8988T (cell line): ENCODE measurements at places on chromosomes 2 and 18.

DNA sequence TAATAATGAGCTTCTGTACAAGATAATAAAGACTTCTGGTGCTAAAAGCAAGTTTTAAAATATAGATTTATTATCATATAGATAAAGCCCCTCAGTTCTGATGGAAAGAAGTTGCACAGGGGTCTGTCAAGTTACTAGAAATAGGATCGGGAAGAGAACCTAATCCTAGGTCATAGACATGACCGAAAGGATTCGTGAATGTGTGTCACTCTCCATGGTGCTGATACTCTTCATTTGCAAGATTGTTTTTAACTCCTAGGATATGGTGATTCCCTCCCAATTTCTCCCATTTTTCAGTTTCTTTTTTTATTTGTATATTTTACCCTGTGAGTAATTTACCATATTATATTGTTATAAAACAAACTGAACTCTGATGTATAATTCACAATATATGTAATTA, 58.9 kb upstream of the CTNNA2 start:
- no peak for DNase-seq

- no peak for DNase-seq
Observed at GRCh38 chr2:66683599-66683998, 248.7 kb downstream of the MEIS1 start.

DNA sequence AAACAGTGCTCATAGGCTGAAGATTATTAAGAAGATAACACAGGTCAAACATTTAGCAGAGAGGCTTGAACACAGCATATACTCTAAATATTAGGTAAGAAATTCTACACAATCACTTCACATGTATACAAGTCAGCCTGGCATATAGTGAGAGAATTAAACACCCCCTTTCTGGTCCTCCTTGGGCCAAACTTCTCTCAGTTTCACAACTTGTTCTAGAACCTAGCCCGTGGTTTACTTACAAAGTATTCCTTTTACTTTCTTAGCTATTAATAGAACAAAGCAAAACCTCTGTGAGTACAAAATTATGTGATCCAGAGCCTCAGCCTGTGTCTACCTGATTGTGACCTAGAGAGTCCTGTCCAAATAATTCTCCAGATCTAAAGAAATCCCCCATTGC, 562.8 kb downstream of the TNS1 start:
- DNase-seq: no peak

- peak; percentile 67 for DNase-seq
Observed at GRCh38 chr2:223613017-223613950, 11.1 kb upstream of the SCG2 start.

- DNase-seq: no peak
Observed at GRCh38 chr2:144825331-144826020, 305.6 kb upstream of the ZEB2 start.

GRCh38 chr2:152238016-152238415, 62.5 kb upstream of the STAM2 start:
- DNase-seq: no peak

DNA sequence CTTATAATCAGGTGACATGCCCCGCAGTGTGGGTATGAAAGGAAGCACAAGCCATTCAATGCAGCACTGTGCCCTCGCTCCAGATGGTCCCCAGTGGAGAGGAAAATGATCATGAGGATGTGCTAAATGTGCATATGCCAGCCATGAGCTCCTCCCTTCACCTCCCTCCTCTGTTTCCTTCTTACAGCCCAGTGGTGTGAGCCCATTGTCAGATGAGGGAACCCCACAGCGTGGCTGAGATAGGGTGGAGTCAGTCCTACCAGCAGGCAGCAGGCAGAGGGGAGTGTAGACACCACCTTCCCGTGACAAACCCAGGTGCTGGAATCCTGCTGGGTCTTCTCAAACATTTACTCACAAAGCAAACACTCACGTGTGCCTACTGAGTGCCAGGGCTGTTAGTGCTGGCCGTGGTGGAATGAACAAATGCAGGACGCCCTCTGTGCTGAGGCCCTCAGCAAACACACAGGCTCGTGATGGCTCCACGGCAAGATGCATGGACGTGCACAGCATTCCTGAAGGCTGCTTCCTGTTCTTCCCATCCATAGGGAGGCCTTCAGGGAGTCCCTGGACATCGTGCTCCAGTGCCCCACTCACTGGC, 181.7 kb upstream of the TPO start:
- DNase-seq: no peak

- DNase-seq: no peak
Observed at GRCh38 chr2:112959109-112959812, 18.5 kb upstream of the IL36G start.

- no peak for DNase-seq
Observed at GRCh38 chr18:23596183-23596582, 9.9 kb upstream of the NPC1 start.

DNA sequence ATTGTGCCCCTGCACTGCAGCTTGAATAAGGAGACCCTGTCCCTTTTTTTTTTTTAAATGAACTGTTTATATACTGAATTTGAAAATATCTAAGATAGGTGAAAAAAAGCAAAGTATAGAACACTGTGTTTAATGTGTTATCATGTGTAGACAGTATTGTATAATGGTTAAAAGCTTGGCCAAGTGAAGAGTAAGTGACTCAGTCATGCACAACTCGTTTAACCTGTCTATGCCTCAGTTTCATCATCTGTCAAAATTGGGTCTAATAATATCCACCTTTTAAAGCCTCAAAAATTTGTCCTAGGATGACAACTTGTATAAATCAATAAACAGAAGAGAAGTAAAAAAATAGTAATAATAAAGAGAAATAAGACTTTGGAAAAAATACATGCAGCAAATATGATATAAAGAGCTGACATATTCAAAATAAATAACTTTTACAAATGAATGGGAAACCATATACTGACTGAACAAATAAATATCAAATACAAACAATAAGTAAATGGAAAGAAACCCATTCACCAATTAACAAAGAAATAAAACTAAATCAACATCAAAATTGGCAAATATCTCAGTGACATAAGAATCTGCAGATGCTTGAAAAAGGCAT, 113.7 kb downstream of the C2orf74 start:
- DNase-seq: no peak

DNA sequence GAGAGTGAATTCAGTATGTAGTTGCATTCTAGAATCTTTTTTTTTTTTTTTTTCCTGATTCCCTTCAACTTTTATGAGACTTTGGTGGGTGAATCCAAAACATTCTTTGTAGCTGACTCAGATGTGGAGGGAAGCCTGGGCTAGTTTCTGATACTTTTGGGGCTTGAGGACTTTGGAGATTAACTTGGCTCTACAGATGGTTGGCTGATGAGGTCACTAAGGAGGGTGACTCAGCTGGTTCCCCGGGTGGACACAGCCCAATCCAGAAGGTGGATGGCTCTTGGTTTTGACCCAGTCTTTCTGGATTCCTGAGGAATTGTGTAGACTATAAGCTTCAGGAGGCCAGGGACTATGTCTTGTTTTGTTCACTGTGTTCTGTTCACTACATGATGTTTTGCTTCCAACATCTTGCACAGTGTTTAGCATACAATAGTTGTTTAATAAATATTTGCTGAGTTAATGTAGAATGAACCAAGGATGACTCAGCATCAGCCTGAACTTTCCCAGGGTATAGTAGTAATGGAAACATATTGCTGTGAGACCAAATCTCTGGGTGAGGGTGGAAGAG, 30.5 kb downstream of the LAMA3 start:
- peak; percentile 94 for DNase-seq

GRCh38 chr2:231325826-231326225, 69.7 kb upstream of the B3GNT7 start:
- DNase-seq: no peak

GRCh38 chr2:216012830-216013079, 596 bp downstream of the MREG start:
- DNase-seq: no peak

GRCh38 chr2:152694161-152694661, 23.1 kb downstream of the PRPF40A start:
- no peak for DNase-seq

- DNase-seq: no peak
Observed at GRCh38 chr2:98598781-98599428, 9.4 kb downstream of the COA5 start.

DNA sequence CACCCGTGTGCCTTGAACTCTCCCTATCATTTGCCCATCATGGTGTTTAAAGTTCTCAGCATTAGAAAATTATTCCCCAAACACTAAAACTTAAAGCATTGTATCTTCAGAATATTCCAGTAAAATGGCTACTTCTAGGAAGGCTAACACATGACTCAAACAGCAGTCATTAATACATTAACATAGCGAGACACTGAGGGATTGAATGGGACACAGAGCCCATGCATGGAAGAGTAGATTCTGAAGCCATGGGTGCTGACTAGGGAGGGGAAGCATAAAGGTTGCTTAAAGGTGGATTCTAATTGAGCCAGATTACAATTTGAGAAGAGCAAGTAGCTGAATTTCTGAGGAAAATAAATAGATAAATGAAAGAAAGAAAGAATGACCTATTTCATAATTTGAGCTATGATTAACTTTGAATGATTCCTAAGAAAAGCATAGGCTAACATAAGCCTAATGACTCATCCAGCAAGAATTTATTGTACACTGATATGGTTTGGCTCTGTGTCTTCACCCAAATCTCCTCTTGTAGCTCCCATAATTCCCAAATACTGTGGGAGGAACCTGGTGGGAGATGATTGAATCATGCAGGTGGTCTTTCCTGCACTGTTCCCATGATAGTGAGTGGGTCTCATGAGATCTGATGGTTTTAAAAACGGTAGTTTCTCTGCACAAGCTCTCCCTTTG, 79.8 kb upstream of the PIK3C3 start:
- DNase-seq: no peak

DNA sequence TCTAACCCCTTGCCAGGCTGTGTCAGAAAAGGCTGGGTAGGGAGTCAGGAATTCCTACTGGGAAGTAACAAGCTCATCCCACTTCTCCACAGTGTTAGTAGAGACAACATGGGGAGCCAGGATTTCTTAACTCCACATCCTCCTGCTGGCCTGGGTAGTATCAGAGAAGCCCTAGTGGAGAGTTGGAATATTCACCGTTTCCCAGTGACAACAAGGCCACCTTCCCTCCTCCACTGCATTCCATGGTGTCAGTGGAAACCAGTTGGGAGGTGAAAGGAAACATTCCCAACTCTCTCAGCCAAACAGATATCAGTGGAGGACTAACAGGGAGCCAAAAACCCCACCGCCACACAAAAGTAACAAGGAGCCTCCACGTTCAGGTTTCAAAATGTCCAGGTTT, 41.2 kb downstream of the SRD5A2 start:
- no peak for DNase-seq

- DNase-seq: no peak
Observed at GRCh38 chr2:211093743-211094303, 537.4 kb downstream of the CPS1 start.

DNA sequence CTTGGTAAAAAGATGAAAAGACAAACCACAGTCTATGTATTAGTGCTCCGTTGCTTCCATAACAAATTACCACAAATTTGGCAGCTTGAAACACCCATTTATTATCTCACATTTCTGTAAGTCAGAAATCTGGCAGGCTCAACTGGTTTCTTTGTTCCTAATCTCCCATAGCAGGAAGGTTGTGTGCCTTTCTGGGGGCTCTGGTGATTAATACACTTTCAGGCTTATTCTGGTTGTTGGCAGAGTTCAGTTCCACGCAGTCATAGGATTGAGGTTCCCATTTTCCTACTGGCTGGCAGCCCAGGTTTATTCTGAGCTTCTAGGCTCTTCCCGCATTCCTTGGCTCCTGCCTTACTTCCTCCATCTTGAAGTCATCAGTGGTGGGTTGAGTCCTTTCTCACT, 189.3 kb downstream of the ANAPC1 start:
- DNase-seq: no peak

- DNase-seq: no peak
Observed at GRCh38 chr2:229794636-229795035, 80.3 kb upstream of the DNER start.

GRCh38 chr2:82317012-82317411, 2012.5 kb upstream of the LRRTM1 start:
- DNase-seq: no peak

- no peak for DNase-seq
Observed at GRCh38 chr18:55658598-55658997, 70.6 kb upstream of the TCF4 start.

DNA sequence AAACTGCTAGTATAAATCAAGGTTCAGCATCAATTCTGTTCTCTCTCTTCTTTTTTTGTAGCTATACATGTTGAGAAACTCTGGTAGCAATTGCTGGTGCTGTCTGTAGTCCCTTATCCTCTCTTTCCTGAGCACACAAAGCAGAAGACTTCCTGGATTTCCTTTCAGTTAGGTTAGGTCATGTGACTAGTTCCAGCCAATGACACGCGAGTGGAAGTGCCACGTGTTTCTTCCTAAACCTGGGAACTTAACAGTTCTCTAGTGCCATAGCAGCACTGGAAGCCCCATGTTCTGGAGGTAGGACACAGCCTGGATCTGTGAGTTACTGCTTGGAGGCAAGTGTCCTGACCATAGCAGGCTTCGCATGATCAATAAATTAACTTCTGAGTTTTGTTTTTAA, 125.9 kb downstream of the PLA2R1 start:
- no peak for DNase-seq

GRCh38 chr2:28750316-28751251, 1.0 kb upstream of the PPP1CB start:
- no peak for DNase-seq

DNA sequence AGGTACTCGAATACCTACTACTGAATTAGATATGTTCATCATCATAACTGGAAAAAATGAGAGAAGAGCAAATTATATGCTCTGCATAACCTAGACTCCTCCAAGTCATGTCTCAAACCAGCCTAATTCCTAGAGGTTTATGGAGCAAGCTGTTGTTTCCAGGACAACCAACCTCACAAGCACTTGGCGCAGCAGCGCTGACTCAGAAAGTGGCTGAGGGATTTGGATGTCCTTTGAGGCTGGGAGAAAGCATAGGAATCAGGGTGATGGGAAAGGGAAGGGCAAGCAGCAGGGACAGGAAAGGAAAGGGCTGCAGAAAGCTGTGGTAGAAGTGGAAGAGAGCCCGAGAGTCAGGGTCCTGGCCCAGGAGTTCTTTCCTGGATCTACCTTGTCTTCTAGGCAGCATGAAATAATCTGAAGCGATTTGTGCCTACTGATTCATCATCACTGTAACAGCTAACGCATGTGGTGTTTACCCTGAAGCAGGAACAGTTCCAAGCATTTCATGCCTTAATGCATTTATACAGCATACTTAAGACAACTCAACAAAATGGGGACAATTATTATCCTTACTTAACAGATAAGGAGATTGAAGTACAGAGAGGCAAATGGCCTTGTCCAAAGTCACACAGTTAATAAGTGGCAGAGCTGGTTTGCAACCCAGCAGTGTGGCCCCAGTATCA, 3.7 kb downstream of the PLEK start:
- no peak for DNase-seq

GRCh38 chr2:44573996-44574395, 212.2 kb downstream of the CAMKMT start:
- no peak for DNase-seq

- DNase-seq: no peak
Observed at GRCh38 chr18:56565551-56566345, 72.6 kb downstream of the TXNL1 start.

- no peak for DNase-seq
Observed at GRCh38 chr2:147543056-147543455, 301.8 kb upstream of the ACVR2A start.

- no peak for DNase-seq
Observed at GRCh38 chr2:72722492-72723070, 103.3 kb downstream of the EXOC6B start.
